ENCODE measurements at places on chromosomes 16 and 17.

- no peak for DNase-seq
Observed at GRCh38 chr17:35765086-35765710, 4.5 kb downstream of the C17orf50 start.

GRCh38 chr17:48194097-48194550 lies 86.6 kb downstream of the SNX11 start:
- peak; percentile 98 for DNase-seq

GRCh38 chr17:76538941-76539570 lies 788 bp upstream of the PRCD start:
- no peak for DNase-seq

GRCh38 chr16:86484240-86484639 lies 26.1 kb upstream of the FOXF1 start:
- DNase-seq: no peak

GRCh38 chr16:71340406-71340805 lies 18.1 kb upstream of the CALB2 start:
- DNase-seq: no peak

DNA sequence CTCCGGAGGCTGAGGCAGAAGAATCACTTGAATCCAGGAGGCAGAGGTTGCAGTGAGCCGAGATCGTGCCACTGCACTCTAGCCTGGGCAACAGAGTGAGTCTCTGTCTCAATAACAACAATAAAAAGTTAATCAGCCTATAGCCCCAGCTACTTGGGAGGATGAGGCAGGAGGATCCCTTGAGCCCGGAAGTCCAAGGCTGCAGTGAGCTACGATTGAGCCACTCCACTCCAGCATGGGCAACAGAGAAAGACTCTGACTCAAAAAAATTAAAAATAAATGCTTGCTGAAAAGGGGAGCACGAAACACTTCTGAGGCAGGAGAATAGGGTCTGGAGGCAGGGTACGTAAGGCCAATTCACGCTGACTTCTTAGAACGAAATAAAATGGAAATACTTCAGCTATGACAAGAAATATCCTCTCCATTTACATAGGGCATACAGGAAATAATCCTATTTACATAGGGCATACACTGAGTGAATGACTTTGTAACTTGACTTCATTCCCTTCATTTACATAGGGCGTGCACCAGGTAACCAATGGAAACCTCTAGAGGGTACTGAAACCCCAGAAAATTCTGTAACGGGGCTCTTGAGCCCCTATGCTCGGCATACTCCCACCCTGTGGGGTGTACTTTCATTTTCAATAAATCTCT lies 3.2 kb upstream of the PRPSAP1 start:
- peak; percentile 47 for DNase-seq

DNA sequence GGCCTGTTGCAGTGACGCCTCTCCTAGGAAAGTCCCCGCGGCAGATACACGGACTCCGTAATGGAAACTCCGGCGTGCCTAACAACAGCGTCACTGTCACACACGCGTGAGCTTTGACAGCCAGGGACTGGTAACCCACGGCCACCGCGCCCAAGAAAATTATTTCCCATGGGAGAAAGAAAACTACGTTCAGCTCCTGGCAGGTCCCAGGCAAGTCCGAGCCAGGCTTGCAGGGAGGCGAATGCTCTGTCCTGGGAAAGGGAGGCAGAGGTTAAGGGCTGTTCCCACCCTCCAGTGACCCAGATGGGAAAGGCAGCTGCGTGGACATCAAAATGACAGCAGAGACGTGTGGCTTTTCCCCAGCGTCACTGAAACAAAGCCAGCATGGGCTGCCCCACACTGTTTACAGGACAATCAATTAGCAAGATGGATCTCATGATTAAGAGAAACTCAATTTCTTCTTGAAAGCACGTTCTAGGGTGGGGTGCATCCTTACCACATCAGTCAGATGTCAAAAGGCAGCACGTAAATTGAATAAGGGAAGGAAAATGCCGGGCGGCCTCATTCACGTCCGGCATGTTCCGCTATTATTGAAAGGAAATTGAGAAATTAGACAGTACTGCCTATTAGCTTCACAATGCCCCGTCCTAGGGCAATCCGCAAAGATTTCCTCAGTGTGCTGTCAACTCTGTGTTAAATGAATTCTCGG lies 82.5 kb downstream of the NXN start:
- no peak for DNase-seq

GRCh38 chr17:58238147-58238634 lies at the start of gene LPO:
LPO (plus strand) TSS chr17:58238584; CDS start chr17:58242980, 4,396 bp downstream.
- DNase-seq: no peak

DNA sequence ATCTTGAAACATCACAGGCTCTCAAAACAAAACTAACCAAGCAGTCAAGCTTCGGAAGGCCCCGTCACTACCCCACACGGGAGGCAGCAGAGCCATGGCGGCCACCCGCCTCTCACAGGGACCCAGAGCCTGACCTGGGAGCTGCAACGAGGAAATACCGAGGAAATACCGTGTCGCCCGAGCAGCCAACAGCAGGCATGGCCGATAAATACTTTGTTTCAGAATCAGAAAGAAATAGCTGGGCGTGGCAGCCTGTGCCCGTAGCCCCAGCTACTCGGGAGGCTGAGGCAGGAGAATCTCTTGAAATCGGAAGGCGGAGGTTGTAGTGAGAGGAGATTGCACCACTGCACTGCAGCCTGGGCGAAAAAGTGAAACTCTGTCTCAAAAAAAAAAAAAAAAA lies 6.9 kb downstream of the LMF1 start:
- no peak for DNase-seq

DNA sequence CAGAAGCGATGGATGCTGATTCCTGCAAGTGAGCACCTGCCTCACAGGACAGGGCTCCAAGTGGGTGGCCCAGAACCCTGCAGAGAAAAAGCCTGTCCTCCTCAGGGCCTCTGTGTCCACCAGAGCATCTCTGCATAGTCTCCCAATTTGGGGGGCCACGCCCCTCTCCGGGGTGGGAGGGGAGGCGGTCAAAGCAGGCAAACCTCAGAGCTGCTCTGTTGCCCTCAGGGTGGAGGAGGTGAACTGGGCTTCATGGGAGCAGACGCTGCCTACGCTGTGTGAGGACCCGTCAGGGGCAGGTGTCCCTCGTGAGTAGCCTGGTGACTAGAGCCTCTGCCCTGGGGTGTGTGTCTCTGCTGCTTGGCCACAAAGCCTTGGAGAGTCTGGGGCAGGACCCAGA lies 19.3 kb downstream of the TRPV2 start:
- no peak for DNase-seq

GRCh38 chr16:83720981-83721380 lies 86.8 kb upstream of the HSBP1 start:
- no peak for DNase-seq

GRCh38 chr17:78184868-78185267 lies 2.0 kb downstream of the TK1 start:
- no peak for DNase-seq

GRCh38 chr17:72518159-72518732 lies 397.4 kb downstream of the SOX9 start:
- DNase-seq: no peak

DNA sequence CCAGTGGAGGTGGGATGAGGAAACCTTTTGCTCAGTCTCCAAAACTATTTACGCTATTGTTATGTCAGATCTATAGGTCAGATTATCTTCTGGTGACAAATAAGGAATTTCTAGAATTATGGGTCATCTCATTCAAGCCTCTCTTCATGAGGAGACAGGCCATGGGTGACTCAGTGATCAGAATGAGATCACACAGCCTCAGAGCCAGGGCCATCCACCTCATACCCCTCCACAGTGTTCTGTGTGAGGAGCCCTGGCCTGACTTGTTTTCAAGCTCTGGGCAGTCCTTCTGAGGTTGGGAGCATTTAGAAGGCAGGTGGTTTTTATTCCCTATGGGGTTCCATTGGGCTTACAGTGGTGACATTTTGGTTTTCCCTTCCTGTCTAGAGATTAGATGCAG lies 26.5 kb downstream of the YPEL2 start:
- DNase-seq: no peak

- no peak for DNase-seq
Observed at GRCh38 chr17:17050346-17051345, 8.4 kb downstream of the MPRIP start.

GRCh38 chr16:53503991-53504663 lies 1.1 kb upstream of the AKTIP start:
- peak; percentile 50 for DNase-seq

GRCh38 chr16:67406111-67406971 lies 9.9 kb downstream of the ZDHHC1 start:
- DNase-seq: no peak

DNA sequence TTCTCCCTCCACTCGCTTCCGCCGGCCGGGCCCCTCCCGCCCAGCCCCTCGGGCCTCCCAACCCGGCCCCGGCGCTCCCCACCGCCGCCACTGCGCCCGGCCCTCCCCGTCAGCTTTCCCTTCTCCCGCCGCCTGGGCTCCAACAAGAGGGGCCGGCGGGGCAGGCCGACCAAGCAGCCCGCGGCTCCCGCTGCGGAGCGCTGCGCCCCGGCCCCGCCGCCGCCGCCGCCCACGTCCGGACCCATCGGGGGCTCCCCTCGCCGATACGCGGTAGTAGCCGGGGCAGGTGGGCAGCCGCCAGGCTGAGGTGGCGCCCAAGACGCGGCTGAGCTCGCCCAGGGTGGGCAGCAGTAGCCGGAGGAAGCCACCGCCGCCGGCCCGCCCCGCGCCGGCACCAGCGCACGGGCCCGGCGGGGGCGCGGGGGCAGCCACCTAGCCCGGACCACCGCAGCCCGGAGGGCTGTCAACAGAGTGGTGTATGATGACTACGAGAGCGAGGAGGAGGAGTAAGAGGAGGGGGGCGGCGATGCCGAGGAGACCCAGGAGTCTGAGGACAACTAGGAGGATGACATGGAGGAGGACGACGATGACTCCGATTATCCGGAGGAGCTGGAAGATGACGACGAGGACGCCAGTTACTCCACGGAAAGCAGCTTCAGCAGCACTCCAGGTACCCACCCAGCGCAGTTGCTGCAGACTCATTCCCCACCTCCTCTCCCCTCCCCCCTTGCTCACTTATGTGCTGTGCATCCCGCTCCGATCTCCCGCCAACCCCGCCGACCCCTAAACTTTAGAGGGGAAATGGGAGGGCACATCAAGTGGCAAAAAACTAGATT lies 498 bp downstream of the LRRC37B start:
- peak; percentile 83 for DNase-seq

DNA sequence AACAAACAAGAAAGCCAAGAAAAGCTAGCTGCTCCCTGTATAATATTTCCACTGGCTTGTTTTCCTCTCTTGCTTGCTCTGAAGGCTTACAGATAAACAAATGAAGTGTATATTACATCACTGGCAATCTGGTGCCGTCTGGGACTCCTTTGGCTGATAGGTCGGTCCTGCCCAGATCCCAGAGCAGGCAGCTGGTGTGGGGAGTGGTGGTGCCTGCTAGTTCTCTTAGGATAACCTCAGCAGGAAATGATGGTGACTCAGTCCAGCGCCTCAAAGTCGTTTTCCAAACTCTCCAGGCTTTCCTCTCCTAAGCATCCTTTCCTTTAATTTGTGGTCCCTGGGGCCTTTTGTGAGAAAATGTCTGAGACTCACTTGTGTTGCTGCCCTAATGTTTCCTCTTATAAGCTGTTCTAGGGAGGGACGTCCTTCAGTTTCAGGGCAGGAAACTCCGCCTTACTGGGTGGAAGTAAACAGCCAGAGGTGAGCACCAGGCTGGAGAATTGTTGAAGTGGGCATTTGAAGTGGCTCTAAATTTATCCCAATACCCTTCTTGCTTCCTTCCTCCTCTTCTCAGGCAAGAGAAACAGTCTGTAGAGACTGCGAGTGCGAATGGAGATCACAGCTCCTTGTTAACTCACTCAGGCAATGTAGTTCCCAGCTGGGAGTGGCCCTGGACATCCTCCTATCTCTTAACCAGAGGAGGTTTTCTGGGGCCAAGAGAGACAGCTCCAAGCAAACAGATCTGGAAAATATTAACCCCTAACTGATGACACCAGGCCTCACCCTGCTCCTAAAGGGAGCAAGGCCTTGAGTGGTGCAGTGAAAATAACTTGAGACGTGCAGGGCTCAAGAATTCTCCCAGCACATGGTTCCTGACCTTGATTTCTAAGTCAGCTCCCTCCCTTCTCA lies 34.9 kb downstream of the CD300LF start:
- DNase-seq: peak; percentile 94
